ENCODE measurements at places on chromosomes 6 and 20.

GRCh38 chr6:144460327-144461095 lies 175.4 kb downstream of the UTRN start:
- no peak for DNase-seq

- DNase-seq = no peak
Measured at GRCh38 chr6:134590449-134590848, 272.5 kb upstream of the SGK1 start.

GRCh38 chr6:128005009-128005408 lies 104.2 kb upstream of the THEMIS start:
- no peak for DNase-seq

DNA sequence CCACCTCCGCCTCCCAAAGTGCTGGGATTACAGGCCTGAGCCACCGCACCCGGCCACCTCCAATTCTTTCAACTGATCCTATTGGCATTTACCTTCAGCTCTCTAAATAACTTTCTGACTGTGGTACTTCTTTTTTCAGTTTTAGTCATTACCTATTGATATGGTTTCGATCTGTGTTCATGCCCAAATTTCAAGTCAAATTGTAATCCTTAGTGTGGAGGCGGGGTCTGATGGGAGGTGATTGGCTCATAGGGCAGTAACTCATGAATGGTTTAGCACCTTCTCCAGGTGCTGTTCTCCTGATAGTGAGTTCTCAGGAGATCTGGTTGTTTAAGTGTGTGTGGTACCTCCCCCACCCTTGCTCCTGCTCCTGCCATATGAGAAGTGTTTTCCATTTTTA lies 140.9 kb downstream of the LPA start:
- DNase-seq = no peak

- no peak for DNase-seq
Measured at GRCh38 chr6:139905404-139906052, 531.1 kb upstream of the CITED2 start.

GRCh38 chr20:18727032-18727508 lies 86.5 kb upstream of the SCP2D1 start:
- DNase-seq = no peak

DNA sequence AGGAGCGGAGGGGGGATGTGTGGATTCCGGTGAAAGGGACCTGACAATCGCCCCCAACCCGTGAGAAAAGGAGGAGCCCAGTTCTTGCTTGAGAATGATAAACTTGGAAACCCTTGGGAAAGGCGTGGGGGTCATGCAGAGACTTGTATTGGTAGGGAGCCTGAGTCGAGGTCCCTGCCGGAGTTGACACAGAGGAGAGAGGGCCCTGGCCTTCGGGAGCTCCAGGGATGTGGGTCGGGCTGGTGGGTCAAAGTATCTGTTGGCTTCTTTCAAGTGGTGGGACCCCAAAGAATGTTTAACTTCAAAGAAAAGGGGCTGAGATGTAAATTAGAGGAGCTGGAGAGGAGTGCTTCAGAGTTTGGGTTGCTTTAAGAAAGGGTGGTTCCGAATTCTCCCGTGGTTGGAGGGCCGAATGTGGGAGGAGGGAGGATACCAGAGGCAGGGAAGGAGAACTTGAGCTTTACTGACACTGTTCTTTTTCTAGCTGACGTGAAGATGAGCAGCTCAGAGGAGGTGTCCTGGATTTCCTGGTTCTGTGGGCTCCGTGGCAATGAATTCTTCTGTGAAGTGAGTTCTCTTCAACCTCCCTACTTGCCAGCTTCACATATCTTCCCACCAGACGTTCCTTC lies 571 bp downstream of the CSNK2B start:
- DNase-seq = no peak

DNA sequence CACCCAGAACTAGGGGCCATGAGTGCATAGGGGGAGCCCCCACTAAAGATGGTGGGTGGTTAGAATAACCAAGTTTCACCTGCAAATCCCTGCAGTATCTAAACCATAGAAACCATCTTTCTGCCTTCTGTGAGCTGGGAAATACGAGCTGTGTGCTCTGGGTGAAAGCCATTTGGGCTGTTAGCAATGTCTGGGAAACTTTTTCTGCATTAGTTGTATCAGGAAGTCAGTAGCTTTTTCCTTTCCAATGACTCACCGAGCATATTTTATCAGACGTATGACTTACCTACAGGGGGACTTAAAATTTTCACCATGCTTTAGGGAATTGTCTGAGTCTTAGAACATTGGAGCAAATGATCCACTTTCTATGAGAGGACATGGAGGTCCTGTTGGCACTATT lies 584.0 kb downstream of the QKI start:
- DNase-seq = no peak

GRCh38 chr6:169752074-169752623 lies 727 bp downstream of the ERMARD start:
- DNase-seq = no peak

GRCh38 chr6:3426091-3426926 lies 30.5 kb downstream of the SLC22A23 start:
- DNase-seq = no peak

DNA sequence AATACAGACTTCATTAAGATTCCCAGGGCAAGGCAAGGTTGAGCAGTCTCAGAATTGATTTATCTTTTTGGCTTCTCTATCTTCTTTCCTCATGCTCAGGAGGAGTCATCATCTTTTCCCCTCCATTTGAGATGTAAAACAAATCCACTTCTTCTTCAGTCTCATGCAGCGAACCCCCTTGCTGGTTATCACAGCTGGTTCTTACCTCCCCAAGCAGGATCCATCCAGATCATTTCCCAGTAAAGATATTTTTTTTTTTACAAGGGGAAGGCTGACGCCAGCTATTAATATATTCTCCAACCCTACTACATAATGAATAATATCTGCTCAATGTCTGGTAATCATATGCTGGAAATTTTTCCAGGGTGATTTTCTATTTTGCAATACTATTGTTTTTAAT lies 508.9 kb upstream of the NOX3 start:
- peak; percentile 6 for DNase-seq

DNA sequence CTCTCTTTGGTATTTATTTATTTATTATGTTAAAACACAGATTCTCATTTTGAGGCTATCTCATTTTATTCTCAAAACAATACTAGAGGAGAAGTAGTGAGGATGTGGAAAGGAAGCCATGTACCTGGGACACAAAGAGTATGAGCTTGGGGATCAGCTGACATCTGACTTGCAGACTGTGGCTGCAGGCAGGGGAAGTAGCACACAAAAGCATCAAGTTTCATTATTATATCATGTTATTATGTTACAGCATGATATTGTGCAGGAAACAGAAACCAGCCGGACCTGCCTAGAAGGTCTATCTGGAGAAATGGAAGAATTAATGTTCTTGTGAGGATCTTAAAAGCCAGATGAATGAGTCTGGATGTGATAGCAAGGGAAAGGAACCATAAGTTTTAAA lies 248.2 kb downstream of the KHDC1L start:
- DNase-seq = no peak

- DNase-seq = no peak
Measured at GRCh38 chr20:53500651-53501050, 93.0 kb downstream of the ZNF217 start.

GRCh38 chr6:143396497-143397226 lies 53.8 kb downstream of the ADAT2 start:
- no peak for DNase-seq

DNA sequence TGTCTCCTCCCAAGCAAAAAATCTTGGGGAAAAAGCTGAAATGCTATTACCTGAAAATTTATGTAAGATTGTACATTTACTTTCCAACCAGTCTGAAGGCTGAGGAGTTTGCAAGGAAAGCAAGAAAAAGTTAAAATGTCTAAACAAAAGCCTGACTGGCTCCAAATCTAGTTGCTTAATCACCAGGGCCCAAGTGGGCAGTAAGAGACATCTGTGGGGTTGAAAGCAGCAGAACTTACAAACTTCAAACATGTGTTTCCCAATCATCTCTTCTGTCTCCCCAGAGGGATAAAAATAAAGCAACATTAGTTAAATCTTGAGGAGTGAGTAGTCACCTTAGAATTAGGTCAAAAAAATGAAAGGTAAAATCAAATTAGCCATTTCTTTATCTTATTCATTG lies 98.6 kb downstream of the OGFRL1 start:
- DNase-seq = no peak

DNA sequence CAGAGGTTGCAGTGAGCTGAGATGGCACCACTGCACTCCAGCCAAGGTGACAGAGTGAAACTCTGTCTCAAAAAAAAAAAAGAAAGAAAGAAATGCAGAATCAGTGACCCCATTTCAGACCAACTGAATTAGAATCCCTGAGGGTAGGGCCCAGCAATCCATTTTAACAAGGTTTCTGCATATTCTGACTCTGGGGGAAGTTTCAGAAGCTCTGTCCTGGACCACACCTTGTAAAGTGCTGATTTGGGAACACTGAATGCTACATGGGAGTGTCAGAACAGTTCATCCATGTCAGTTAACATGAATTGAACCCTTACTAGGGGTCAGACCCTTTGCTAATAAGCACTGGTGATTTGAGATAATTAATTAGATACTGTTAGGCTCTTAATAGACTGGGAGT lies 52.0 kb downstream of the SNAP25 start:
- DNase-seq = no peak

DNA sequence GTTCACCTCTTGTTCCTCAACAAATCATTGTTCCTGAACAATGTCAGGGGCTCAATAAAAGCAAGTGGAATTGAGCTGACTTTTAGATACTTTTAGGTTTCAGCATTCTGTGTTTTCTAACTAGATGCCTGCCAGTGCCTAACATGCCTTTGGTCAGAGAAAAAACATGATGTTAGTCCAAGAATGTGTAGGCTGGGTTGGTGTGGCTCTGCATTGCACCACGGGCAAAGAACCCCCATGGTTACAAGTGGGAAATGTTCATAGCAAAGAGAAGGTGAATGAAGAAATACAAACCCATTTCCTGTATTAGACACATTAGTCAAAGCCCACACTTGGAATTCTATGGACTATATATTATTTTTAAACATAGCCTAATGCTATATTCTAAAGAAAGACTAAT lies 193.3 kb downstream of the TMEM200A start:
- no peak for DNase-seq

DNA sequence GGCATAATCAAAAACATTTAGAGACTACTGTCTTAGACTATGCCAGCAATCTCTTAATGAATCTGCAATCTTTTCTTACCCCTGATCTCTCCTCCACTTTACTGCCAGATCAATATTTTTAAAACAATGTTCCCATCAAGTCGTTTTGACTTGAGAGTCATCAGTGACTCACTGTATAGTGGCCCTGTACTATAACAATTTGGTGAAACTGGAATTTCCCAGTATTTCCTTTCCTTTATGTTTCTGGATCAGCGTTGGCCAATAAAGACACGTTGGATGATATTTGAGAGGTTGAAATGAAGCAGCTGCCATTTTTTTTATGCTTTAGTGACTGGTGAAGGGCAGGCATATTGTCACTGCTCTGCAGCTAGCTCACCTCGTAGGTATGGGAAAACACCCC lies 10.1 kb upstream of the SMIM13 start:
- DNase-seq = no peak

GRCh38 chr20:53399083-53399482 lies 194.6 kb downstream of the ZNF217 start:
- DNase-seq = no peak

DNA sequence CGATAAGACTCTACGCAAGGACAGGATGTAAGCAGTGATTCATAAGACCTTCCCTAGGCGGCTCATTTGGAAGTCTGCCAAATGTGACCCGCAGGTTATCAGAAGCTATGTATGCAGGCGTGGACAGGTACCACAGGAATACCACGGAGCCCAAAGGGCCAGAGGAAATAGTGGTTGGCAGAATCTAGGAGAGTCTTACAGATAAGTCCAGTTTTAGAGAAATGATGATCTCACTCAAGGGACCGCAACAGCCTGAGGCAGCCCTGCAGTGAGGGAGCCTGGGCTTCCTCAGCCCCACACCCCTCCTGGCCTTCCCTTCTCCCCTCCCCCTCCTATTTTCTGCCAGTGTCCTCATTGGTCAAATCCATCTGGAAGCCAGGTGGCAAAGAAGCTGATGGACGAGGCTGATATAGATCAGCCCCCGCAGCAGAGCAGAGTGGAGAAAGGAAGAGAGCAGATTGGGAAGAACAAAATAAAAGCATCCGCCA lies 110.6 kb downstream of the FNDC1 start:
- no peak for DNase-seq

DNA sequence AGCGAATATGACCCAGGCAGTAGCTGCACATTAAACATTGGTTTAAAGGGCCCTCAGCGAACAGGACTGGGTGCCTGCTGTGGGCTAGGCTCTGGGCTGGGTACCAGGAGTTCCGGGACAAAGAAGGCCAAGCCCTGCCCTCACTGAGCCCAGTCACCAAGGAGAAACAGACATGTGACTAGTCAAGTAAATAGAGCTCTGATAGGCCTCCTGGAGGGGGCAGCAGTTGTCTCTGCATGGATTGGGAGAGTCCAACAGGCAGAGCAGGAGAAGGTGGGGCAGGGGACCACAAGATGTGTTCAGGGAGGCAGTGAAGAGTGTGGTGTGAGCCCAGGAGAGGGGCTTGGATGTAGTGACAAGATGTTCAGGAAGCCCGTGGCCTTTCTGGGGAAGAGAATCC lies 3.1 kb downstream of the HM13 start:
- DNase-seq = no peak

GRCh38 chr20:58287638-58288037 lies 21.9 kb upstream of the RAB22A start:
- DNase-seq = no peak

DNA sequence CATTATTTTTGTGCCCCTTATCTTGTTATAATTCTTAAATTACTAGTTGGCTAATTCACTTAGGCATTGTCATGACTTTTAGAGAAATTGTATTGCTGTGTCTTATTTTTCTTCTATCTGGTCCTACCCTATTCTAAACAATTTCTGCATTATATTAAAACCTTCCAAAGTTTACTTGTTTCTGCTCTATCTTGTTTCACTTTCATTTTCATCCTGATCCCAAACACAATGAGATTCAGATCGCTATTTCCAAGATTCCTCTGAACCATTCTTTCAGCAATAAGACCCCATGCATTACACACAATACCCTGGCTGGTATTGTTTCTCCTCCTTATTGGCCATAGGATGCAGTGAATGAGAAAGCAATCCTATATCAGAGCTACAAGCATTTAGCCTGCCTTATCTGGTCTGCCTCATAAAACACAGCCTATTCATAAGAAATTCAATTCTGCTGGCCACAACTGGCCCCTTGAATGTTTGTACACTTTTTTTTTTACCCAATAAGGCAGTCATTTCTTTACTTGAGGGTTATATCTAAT lies 69.9 kb upstream of the POU3F2 start:
- no peak for DNase-seq

DNA sequence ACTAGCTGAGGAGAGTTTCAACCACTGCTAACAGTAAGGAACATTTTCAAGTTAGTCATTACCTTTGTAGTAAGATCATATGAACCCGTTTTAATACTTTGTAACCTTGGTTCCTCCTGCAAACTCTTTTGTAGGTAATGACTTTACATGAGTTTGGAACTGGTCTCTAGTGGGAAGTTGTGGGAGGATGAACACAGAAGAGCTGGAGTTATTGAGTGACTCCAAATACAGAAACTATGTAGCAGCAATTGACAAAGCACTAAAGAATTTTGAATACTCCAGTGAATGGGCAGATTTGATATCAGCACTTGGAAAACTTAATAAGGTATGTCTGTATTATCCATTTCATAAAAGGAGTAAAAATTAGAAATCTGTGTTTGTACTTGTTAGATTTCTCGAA lies 29.3 kb downstream of the DOP1A start:
- no peak for DNase-seq

- no peak for DNase-seq
Measured at GRCh38 chr6:6656287-6656686, 67.8 kb downstream of the LY86 start.

All from fibroblast of skin of left biceps (primary cell).